ENCODE measurements at places on chromosomes 6 and 20.

- no peak for DNase-seq
These were observed 4.6 kb downstream of the RPP21 start for GRCh38 chr6:30349421-30350177.

- DNase-seq, result no peak
These were observed 59.7 kb downstream of the BTBD9 start for GRCh38 chr6:38580030-38580429.

GRCh38 chr6:141307309-141307998 lies 825.3 kb upstream of the GJE1 start:
- no peak for DNase-seq

GRCh38 chr6:157246048-157246630 lies 77.2 kb downstream of the TMEM242 start:
- peak; percentile 74 for DNase-seq

DNA sequence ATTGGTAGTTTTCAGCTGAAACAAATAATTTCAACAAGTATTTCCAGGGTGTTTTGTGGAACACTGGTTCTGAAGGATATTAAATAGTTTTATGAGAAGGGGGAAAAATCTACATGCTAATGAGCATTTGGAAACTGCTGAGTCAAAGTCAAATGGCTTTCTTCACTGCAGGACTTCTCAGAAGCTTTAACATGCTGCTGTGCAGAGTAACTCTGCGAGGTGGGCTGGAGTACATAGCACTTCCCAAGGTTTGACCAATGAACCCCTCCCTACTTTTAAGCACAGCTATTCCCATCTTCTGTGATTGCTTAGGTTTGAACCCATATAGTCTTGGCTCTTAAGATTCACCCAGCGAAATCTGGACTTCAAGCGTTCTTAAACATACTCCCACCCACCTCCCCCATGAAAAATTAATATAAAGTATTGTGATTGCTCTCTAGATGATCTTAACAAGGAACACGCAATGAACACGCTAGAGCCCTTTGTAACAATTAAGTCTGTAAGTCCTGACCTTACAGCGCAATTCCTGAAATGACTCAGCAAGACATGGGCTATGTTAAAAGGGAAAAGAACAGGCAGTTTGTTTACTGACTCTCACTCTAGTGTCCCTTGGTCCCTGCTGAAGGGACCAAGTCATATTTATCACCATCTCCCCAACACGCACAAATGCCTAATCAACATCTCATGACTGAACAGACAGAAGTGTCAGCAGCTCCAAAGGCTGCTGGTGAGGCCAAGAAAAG lies 105.2 kb downstream of the NFATC2 start:
- DNase-seq, result no peak

DNA sequence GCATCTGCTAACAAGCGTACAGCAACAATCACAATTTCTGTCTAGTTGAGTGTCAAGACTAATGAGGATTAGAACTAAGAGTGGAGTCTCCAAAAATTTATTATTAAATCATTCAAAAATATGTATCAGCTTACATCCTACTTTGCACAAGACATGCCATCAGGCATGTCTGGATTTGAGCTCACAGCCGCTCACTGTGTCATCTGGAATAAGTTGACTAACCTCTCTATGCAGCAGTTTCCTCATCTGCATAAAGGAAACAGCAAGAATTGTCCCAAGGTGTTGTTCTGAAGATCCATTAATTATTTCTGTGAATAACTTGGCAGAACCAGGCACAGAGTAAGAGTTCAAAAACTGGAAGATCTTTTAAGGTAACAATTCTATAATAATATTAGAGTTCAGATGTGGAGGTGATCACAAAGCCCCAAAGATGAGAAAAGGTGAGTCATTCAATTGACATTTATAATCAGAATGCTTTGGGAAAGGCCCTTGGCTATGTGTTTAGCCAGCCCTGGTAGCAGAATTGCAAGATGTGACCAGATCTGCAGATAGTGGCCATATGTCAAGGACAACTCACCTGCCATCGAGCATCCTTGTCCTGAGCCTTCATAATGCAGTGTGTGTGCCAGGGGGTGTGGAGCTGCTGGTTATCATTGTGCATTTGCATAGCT lies 264.0 kb downstream of the FOXA2 start:
- no peak for DNase-seq

GRCh38 chr6:111990214-111990613 lies 63.7 kb upstream of the CCN6 start:
- no peak for DNase-seq

- DNase-seq, result no peak
These were observed 22.3 kb downstream of the LINC00237 start for GRCh38 chr20:21083825-21084325.

- peak; percentile 47 for DNase-seq
These were observed 14.8 kb upstream of the FAM83C start for GRCh38 chr20:35306931-35307517.

- no peak for DNase-seq
These were observed 781.6 kb upstream of the CHD6 start for GRCh38 chr20:42399802-42400201.

DNA sequence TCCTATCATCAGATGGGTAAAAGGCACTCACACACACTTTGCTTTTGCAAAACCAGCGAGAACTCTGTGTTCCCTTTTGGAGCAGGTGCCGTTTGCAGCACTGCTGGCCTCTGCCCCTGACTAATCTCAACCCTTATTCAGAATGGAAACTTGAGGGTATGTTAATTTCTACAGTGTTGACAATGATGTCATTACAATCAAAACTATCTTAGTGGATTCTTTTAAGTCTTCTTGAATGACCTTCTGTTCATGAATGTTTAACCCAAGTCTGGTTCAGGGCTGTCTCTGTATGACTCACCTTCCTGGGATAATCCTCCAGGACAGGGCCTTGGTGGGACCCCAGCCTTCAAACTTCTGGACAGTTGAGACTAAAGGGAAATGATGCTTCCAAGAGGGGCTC lies 197.9 kb downstream of the CDH4 start:
- DNase-seq, result no peak

DNA sequence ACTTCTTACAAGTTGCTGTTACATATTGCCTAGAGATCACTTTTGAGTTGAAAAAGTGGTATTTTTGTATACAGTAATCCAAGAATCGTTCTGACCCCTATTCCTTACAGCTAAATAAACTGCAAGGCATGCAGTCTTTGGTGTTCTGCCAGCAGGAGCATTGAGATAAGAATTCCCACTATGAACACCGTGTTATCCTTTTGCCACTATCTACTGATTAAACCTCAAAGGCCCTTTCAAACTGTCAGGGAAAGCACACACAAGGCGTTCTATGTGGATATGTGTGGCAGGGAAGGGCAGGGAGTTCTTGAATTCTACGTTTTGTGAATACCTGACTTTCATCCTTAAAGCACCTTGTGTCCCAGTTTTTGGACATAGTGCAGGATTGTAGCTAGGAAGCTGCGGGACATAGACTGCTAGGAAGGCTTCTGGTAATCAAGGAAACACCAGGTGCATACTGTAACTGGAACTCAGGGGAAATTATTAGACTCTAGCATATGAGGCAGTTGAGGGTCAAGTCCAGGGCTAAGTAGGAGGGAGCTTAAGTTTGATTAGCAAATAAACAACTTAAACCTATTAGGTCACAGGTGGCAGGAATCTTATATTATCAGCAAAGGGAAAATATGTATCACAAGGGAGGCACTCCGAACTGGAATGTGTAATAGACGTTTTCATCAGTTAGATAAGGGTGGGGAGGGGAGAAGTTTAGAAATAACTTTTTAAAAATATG lies 506.6 kb downstream of the RNF144B start:
- DNase-seq, result no peak

DNA sequence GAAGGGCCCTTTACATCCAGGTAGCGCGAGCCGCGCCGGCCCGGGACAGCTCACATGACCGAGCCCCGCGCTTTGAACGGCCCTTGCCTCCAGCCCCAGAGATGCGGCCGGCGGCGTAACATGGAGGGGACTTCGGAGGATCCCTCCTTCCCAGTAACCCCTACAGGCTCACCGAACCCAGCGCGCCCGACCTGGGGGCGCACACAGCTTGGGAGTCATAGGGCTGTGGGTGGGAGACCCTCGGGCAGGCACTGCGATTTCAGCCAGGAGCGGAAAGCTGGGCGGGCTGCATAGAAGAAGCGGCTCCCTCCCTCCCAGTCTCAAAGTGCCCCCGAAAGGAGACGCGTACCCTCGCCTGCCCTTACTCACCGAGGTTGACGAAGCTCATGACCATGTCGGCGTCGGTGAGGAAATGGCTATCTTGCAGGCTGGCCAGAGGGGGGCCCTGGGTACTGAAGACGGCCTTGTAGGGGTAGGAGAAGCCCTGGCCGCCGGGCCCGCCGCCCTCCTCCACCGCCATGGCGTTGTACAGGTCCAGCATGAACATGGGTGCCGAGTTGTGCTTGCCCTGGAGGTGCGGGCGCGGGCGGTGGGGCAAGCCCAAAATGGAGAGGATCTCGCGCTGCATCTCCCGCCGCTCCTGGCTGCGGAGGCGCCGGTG lies 975 bp downstream of the BMP7 start:
- DNase-seq, result no peak

GRCh38 chr6:93235775-93236174 lies 183.6 kb downstream of the EPHA7 start:
- no peak for DNase-seq

DNA sequence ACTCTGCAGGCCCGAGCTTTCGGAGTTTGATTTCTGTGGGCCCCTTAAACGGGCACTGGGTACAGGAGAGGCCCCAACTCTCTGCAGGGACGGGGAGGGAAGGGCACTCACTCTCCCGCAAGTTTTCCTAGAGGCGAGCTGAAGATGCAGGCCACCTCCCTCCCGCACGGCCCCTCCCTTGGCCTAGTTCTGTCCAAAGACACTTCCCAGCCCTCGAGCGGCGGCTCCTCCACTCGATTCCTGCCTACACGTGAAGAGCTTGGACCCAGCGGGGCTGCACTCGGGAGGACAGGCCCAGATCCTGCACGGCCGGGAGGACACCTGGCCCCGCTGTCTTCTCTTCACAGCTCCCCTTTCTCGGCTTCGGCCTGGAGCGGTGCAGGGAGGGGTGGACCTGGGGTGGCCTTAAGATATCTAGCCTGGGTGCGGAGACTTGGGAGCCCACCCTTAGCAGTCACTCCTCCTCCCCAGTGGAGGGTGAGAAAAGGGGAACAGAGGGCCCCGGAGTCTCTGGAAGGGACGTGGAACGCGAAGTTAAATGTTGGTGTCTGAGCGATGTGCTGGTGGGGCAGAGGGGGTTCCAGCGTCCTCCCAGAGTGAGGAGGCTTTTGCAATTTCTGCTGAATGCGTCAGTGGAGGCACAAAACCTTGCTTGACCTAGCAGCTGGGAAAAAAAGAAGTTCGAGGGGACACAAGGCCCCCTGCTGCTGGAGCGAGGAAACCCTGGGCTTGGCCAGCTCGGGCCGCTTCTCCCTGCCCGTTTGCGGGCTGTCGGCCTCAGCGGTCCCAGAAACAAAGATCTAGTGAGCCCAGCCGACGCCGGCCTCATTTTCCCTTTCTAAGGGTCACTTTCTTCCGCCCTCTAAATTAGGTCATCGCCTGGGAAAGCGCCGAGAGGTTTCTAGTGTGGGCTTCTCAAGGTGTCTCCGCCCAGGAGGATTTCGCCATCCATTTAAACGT lies 4.9 kb downstream of the OLIG3 start:
- no peak for DNase-seq

DNA sequence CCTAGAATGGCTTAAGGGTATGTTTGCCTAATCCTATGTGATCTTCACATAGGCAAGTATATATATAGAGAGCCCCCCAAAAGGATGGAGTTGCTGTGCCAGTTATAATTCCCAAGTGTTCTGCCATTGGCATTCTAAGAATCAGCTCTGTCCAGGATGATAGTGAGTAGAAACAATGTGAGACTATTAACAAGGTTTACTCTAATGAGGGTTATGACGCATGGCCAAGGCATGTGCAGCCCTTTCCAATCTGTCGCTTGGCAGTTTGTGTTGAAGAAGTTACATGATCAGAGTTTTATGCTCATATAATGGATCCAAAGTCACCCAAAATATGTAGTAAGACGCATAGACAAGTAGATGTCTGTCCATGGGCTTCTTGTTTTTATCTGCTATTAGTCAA lies 33.6 kb downstream of the VGLL2 start:
- no peak for DNase-seq

DNA sequence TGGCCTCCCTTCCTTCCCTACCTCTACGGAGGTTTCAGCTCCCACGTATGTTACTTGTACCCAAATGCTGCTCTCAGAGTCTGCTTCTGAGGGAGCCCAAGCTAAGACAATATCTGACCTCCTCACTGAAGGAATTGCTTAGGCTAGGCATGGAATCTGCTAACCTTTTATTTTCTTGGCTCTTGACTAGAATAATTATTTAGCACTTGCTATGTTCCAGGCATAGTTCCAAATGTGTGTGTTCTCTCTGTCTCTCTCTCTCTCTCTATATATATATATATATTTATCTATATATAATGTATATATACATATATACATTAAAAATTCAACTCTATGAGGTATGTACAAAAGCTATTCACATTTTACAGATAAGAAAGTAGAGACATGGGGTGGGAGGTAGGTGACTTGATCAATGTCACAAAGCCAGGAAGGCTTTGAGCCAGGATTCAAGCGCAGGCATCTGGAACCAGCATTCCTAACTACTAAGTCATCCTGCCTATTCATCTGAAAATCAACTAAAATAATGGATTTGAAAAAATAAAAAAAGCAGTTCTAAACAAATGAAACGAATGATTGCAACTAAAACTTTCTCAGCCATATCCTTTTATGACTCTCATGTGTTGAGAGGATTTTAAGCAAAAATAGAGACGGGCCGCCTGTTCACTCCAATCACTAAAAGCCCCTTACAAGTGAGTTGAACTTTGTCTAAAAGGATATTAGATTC lies 189.7 kb upstream of the JAG1 start:
- peak; percentile 66 for DNase-seq

- DNase-seq, result peak; percentile 36
These were observed 804.1 kb upstream of the CITED2 start for GRCh38 chr6:140178520-140178919.

DNA sequence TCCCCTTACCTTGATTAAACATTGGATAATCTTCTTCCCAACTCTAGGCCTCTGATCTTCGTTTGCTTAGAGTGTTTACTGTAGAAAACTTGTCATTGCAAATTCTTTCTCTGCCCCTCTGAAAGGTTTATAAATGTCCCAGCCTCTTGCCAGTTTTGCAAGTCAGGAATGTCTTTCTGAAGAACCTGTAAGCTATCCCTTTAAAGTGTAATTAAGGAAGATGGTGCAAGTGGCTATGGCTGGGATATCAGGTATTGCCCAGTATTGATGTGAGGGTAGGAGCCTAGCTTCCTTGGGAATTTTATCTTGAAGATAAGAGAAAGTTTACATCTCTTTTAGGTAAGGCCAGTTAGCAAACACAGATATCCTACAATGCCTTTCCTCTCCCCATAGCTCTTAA lies 211.0 kb upstream of the RIMS1 start:
- DNase-seq, result no peak

DNA sequence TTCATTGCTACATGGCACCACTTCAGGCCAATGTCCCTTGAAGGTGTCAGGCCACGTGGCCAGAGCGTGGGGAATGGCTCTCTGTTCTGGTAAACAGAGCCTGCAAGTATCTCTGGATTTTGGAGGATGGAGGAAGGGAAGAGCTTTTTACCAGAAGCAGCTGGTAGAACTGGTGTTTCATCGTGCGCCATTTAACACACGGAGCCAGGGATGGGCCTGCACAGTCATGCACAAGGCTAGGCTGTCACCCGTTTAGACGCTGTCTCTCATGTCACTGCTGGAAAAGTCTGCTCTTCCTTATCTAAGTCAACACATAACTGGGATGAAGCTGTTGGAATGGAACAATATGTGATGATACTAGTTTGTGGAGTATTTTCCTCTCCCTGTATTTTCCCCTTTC lies 123.9 kb downstream of the IBTK start:
- no peak for DNase-seq

GRCh38 chr20:7775072-7775471 lies 165.2 kb downstream of the HAO1 start:
- peak; percentile 27 for DNase-seq
